ENCODE measurements at places on chromosomes 16 and 17.

- peak; percentile 35 for DNase-seq
Measured at GRCh38 chr16:89815639-89816348, 653 bp downstream of the FANCA start.

- DNase-seq, result peak; percentile 88
Measured at GRCh38 chr17:44919885-44920564, 4.7 kb upstream of the GFAP start.

DNA sequence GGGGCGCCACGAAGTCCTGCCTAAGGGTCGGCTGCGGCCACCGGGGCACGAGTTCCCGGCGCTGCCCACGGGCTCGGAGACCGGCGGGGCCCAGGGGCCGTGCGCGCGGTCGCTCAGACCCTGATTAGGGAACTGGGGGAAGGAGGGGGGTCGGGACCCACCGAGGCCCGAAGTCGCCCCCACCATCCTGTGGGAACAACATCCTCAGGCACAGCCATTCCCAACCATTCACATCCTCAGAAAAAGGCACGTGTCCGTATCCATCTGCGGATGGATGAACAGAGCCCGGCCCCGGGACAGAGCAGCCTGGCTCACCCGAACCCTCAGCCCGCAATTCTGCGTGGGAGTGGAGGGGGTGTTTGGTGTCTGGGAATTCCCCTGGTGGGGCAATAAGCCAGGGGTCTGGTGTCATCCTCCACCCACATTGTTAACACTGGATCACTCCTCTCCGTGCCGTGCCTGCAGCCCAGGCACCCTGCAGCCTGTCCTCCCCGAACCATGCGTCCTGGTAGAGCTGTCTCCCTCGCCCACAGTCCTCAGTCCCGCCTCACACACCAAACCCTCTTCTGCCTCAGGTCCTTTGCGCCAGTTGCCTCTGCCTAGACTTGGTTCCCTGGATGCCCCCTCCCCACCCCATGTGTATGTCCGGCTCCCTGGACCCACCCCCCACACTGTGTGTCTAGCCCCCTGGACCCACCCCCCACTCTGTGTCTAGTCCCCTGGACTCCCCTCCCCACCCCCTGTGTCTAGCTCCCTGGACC is 789 bp upstream of the CCDC57 start:
- DNase-seq, result peak; percentile 48

DNA sequence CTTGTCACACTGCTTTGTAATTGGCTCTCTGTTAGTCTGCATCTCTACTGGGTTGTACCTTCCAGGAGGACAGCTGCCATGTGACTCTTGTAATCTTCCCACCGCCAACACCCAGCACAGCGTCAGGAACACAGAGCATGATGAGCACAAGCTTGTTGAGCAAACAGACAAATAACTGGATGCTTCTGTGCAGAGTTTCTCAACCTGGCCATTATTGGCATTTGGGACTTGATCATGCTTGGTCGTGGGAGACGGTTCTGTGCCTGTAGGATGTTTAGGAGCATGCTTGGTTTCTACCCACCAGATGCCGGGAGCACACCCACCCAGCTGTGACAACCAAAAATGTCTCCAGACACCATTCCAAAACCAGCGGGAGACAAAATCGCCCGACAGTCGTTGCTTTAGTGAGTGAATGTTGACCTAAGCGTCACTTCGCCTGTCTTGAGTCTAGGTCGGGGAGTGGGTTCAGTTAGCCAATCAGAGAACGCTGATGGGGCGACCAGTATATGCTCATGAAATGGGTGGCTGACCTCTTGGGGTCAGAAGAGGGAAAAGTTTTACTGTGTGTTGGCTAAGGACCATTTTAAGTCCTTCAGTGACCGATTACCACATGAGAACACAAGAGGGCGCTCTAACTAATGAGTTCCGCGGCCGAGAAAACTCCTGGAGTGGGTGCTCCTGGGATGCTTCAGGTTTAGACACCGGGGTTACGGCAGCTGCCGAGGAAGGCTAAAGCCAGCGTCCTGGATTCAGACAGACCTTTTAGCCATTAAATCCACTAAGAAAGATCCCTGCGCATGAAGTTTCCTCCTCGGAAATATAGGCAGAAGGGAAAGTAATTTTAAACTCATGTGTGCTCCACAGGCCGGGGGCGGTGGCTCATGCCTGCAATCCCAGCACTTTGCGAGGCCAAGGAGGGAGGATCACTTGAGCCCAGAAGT is 57.8 kb upstream of the TEX2 start:
- peak; percentile 90 for DNase-seq

- DNase-seq, result no peak
Measured at GRCh38 chr16:87050142-87050541, 267.1 kb downstream of the C16orf95 start.
